ENCODE measurements at places on chromosomes 5 and 9.

DNA sequence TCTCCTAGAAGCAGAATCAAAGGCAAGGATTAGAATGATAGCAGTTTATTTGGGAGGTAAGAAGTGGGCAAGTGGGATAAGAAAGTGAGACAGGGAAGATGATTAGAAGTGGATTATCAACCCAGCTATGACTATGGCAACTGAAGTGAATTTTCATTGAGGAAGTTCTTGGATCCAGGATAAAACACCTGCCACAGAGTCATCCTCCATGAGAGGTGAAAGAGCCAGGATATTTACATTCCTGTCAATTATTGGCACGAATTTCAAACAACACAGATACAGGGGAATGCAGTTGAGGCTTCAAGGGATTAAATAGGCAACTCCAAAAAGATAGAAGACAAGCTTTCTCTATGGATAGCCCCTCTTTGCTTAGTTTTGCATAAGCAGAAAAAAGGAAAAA, 31.8 kb upstream of the ZNF366 start:
- no peak for DNase-seq

DNA sequence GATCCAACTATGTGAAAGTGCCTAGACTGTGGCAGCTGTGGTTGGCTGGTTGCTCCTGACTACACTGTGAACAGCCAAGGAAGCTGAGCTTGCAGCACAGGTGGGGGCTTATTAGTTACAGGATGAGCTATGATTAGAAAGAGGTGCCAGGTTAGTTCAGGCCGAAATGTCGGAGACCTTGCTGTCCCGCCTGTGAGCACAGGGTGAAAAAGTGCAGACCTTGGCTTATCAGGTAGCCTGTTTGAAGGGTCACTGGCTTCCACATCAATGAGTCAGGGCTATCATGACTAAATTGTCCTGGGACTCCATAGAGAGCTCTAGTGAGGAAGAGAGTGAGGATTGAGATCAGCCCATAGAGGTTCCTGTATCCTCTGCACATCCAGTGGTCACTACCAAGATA, 114.3 kb upstream of the PLPPR1 start:
- DNase-seq, result no peak

- peak; percentile 77 for DNase-seq
Observed at GRCh38 chr5:175823731-175824525, 47.5 kb upstream of the CPLX2 start.

DNA sequence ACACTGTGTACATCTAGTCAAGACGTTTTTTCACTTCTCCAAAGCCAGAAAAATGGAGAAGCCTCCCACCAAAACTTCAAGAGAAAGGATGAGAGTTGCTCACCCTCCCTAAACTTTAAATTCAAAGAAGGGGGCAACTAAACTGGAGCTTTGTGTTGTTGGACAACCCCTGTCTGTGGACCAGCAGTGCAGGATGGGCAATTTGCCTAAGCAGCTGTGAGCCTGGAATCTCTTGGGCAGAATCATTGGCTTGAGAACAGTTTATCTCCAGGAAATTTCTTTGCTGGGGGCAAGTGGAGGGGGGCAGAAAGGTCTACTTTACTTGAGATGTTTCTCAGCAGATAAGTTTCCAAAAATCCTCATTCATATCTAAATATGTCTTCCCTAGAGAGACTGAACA, 151.8 kb downstream of the MUSK start:
- DNase-seq, result no peak

DNA sequence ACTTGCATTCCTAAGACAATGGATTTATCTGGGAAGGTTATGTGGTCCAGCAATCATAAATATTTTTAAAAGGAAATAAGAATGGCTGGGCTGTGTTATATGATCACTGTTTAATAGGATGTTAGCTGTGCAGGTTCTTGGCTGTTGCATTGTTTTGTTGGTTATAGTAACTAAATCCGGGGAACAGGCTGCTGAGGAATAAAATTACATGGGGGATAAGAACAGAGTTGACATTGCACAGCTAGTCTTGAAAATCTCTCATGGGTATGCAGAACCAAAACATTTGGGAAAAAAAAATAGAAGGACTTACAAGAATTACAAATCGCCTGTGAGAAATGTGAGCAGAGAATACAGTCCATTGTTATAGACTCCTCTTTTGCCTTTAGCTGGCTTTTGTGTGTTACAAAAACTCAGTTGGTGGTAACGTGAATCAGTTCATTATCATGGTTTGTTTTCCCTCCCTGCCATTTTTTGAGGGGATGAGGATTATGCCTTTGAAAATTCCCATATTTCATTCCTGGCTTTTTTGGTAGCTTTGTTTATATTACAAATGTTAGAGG, 375.3 kb upstream of the DAB2 start:
- no peak for DNase-seq

Data from NCI-H510A treated with DMSO at 0.1 percent for 48 hours (cell line).